ENCODE measurements at places on chromosomes 3 and 15.

- DNase-seq = peak; percentile 87
Observed at GRCh38 chr3:195546130-195546560, 3.0 kb upstream of the PPP1R2 start.

- DNase-seq = no peak
Observed at GRCh38 chr15:59994888-59995557, 9.1 kb upstream of the FOXB1 start.

GRCh38 chr3:62727981-62728380 lies 147.2 kb downstream of the CADPS start:
- no peak for DNase-seq

GRCh38 chr3:134092208-134092701 lies 62.5 kb upstream of the SLCO2A1 start:
- DNase-seq = peak; percentile 62

GRCh38 chr3:17313746-17314145 lies 428.7 kb downstream of the TBC1D5 start:
- DNase-seq = no peak
